ELF-1 (cell line): ENCODE measurements at places on chromosomes 16 and 17.
A peak's percentile ranks its signal among the peaks of the same experiment; 100 is the strongest.

DNA sequence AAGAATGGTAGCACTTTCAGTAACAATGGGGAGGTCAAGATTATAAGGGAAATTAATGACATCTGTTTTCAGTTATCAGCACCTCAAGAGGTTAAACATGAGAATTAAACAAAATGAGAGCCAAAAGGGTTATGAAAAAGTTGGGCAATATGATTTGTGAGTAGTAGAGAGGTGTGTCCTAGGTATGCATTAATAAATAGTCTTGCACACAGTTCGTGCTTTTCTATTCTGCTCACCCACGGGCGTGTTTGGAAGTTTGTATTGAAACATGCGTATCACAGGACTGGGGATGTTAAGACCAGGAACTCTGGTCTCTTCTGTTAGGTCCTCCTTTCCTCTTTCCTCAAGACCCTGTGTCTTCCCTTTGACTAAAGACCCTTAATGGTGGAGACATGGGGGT lies 6.0 kb downstream of the BPTF start:
- no peak for DNase-seq

DNA sequence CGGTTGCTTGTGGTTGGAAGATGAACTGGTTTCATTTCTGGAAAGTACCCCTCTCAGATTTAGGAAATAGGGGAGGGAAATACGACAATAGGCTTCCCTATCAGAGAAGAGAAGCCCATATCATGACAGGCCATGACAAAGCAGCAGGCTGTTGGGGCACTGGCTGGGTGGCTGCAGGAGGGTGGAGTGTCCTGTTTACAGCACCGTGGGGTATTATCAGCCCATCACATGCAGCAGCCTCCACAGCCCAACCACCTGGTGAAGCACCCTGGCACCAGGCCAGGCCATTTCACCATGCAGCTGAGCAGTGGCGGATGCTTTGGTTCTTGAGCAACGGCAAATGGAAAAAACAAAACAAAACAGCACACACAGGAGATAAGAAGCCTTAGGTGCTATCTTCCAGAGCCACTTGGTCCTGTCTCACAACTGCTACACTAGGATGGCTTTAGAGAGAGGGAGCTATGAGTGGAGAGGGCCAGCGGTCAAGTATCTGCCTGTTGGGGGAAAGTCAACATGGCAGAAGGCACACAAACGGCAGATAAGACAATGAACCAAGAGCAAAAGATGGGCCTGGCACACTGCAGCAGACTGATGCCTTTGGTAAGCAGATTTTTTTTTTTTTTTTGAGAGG lies 24.2 kb downstream of the FAM117A start:
- no peak for DNase-seq

- DNase-seq = peak; percentile 61
Observed at GRCh38 chr16:6571044-6571443, 761.6 kb upstream of the RBFOX1 start.

- no peak for DNase-seq
Observed at GRCh38 chr16:1656808-1657617, 21.1 kb upstream of the JPT2 start.
